Activated B cell treated with CpG ODN at 0.5 μM for 24 hours (primary cell): ENCODE measurements at places on chromosomes 3 and 15. TPM values are rescaled to one million over a fixed set of nuclear protein-coding genes. Genes with fewer than 3 reads are reported as not detected.

The FGD5 gene
- total RNA-seq, result not detected in 2 replicates

The PLEKHO2 gene
- 36.5 and 38.1 TPM in 2 replicates for total RNA-seq

The HEG1 gene
- total RNA-seq, result 6.1 and 7.2 TPM in 2 replicates

The GRIP2 gene
- not detected in 2 replicates for total RNA-seq

The GOLGA8N gene
- 4.3 and 5.6 TPM in 2 replicates for total RNA-seq

The KBTBD12 gene
- total RNA-seq, result 0.16 and 0.20 TPM in 2 replicates

The RTP1 gene
- not detected in 2 replicates for total RNA-seq

The ATP11B gene
- total RNA-seq, result 87.4 and 93.3 TPM in 2 replicates

The PATL2 gene
- total RNA-seq, result 19.8 and 27.2 TPM in 2 replicates
